NCI-H2171 (cell line): ENCODE measurements at places on chromosomes 13 and 19.
A peak's percentile ranks its signal among the peaks of the same experiment; 100 is the strongest.

DNA sequence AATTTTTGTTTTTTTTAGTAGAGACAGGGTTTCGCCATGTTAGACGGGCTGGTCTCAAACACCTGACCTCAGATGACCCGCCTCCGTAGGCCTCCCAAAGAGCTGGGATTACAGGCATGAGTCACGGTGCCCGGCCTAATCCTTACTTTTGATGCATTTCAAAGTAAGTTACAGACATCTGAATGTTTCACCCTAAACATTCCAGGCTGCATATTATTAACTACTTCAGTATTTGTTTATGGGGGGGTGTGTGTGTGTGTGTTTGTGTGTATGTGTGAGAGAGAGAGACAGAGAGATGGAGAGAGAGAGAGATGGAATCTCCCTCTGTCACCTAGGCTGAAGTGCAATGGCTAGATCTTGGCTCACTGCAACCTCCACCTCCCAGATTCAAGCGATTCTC is 13.1 kb downstream of the SULT2B1 start:
- DNase-seq = no peak

GRCh38 chr19:43148233-43148632 is 38.1 kb downstream of the PSG5 start:
- DNase-seq = no peak

- DNase-seq = no peak
These were observed 1.6 kb upstream of the AKAP11 start for GRCh38 chr13:42270160-42270856.

DNA sequence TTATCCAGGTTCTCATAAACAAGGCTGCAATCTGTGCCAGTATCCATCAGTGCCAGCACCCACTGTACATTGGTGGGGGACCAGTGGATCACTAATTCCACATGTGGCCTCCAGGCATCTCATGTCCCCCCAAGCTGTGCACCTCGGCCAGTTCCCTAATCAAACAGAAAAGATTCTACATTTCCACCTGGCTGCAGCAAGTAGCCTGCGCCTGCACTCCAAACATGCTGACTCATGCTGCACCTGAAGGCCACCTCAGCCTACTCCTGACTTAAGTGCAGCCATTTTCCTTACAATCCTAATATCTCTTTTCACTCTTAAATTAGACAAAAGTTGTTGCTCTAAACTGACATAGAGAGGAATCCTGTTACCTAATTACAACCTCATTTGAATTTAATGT is 729.4 kb upstream of the MIR17HG start:
- no peak for DNase-seq

- no peak for DNase-seq
These were observed 334.0 kb downstream of the SLITRK5 start for GRCh38 chr13:88005188-88005587.

- DNase-seq = no peak
These were observed 28.3 kb downstream of the OR10H4 start for GRCh38 chr19:15976836-15977689.

DNA sequence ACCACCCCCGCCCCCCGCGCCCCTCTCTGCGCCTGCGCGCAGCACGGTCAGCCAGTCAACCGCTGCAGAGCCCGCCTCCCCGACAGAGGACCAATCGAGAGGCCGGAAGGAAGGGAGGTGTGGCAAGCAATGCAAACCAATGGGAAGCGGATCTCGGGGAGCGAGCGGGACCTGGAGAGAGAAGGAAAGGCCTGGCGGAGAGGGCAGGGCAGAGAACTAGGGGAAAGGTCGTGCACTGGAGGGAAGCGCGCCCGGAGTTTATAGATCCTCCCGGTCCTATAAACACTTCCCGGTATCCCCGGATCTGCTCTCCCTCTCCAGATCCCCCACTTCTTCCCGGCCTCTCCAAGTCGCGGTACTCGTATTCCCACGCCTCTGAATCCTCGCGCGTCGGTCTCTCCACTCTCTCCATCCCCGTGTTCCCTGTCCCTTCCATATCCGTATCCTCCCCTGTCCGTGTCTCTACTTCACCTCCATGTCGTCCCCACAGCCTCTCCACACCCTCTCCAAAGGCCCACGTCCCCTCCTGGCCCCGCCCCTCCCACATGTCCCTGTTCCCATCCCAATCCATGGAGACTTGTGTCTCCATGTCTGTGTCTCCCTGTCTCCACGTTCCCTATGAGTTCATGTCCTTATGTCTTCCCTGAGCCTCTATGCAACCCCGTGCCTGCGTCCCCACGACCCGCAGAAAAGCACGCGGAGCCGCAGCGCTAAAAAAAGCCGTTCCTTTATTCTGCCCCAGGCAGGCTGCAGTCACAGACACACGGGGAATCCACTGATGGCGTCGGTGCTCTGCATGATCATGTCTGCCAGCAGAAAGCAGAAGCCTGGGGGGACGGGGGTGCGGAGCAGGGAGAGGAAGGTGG is 434 bp upstream of the ETFB start:
- peak; percentile 96 for DNase-seq

- no peak for DNase-seq
These were observed 350.0 kb downstream of the DACH1 start for GRCh38 chr13:71517004-71517403.

GRCh38 chr13:36362251-36362650 is 16.1 kb upstream of the SPART start:
- DNase-seq = no peak
